ENCODE measurements at places on chromosomes 13 and 19.

GRCh38 chr13:94548821-94549231 is 47.1 kb downstream of the TGDS start:
- peak; percentile 39 for DNase-seq

DNA sequence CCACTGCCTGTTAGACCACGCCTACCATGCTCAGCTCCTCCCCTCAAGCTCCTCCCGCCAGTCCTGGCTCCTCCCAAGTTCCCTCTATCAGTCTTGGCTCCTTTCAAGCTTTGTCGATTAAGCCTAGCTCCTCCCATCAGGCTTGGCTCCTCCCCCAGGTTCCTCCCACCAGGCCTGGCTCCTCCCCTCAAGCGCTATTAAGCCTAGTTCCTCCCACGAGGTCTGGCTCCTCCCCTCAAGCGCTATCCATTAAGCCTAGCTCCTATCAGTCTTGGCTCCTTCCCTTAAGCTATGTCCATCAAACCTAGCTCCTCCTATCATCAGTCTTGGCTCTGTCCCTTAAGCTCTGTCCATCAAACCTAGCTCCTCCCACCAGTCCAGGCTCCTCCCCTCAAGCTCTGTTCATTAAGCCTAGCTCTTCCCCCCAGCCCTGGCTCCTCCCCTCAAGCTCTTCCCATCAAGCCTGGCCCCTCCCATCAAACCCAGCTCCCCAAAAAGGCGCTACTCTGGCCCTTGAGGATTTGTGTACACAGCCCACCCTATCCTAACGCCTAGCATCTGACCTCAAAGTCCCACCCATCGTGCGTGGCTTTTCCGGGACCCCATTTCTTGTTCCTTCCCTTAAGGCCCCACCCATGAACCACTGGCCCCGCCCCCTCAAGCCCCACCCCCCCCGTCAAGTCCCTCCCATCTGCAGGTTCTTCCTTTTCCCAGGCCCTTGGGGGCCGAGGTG is 10.0 kb downstream of the CAMSAP3 start:
- DNase-seq = no peak

DNA sequence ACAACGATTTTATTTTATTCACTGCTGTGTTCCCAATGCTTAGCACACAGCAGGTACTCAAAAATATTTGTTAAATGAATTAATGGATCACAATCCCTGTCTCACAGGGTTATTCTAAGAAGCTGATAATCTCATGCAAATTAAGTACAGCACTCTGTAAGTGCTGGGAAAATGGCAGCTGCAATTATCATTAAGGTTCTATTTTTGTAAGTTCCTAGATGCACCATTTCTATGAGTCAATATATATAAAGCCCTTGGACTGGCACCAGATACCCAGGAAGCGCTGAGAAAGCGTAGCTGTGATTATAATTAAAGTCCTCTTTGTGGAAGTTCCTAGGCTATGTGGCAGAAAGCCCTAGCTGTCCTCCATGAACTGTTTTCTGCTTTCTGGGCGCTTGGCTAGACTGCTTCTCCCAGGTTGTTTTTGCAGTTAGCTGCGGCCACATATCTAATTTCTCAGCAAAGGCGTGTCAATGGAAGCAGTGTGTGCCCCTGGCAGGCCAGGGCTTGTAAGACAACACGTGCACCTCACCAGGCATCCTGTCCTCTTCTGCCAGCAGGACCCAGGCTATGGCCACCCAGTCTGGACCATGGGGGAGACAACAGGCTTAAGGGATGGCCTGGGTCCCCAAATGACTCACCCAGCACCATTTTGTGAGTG is 5.2 kb upstream of the SRRM5 start:
- no peak for DNase-seq

DNA sequence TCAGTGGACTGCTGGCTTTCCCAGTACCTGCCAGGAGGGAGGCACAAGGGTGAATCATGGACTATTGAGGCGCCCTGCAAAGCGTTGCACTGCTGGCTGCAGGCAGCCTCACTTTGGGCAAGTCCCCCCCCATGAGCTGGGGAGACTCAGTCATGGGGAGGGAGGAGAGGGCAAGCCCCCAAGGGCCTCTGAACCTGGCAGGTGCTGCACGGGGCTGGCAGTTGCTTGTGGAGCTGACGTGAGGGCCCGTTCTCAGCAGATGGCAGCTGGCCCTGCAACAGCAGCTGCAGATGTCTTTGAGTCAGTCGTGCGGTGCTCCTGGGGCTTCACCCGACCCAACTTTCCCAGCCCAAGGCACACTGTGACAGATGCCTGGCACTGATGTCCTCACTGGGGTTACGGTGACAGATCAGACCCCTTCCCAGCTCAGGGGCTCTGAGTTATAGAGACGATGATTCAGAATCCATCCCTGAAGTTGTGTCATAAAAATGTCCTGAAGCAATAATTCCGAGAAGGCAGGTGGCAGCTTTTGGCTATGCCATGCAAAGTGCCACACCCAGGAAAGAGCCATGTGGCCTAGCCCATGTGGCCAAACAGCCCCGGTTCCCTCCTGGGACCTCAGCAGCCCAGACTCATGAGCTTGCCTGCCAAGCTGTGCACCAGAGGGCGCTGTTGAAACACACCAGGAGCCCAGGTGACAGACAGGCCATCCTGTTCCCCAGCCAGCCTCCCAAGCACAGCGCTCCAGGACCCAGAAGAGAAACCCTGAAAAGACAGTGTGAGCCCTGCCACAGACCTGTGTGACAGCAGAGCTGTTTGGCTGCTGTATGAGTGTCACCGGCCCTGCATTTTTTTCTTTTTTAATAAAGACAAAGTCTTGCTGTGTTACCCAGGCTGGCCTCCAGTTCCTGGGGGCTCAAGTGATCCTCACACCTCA is 53.6 kb upstream of the LDLR start:
- DNase-seq = peak; percentile 86

DNA sequence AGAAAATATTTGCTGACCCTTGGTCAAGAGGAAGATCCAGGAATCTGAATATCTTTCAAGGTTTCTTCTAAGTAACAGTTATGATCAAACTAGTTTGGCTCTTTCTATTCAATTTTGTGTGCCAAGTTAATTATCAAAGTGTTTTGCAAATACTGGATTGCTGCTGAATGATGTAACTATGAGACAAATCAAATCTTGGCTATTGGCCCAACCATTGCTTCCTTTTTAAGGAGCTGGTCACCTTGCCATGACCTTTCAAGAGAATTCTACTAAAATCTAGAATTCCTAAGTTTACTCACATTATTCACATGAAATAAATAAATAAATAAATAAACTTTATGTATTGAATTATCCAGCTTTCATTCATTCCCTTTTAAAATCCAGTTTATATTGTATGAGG is 371.8 kb downstream of the SLITRK6 start:
- no peak for DNase-seq

DNA sequence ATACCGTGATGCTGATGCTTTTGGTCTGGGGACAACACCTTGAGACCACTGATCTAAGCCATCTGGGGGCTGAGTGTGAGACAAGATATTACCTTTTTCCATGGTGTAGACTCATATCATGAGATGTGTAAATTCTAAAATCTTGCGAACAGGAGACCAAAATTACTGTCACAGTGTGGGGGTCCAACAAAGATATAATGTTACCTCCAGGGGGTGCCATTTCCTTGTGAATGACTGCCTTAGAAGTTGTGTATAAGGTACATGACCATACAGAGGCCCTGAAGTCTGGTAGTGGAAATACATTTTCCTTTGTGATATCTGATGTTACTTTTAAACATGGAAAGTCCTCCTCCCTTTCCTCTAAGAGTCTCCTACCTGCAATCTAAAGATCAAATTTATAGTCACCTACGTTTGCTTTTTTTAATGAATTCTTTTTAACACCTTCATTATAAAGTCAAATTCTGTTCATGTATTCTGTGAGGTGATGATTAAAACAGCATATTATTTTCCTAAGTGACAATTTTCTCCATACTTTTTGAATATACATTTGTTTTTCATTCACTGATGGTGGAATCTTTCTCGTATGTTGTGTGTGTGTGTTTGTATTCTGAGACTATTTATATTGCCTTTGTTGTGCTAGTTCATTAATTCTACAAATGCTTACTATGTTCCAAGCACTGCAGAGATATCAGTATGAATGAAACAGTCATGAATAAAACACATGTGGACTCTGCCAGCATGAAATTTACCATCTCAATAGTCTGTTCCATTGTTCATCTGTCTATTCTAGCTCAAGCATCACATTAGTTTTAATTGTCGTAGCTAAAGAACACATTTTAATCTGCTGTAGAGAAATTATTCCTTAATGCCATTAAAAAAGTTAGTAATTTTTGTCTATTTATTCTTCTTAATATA is 113.7 kb downstream of the RFC3 start:
- no peak for DNase-seq

- DNase-seq = no peak
These were observed 165.3 kb downstream of the LMO7 start for GRCh38 chr13:75801388-75801945.

DNA sequence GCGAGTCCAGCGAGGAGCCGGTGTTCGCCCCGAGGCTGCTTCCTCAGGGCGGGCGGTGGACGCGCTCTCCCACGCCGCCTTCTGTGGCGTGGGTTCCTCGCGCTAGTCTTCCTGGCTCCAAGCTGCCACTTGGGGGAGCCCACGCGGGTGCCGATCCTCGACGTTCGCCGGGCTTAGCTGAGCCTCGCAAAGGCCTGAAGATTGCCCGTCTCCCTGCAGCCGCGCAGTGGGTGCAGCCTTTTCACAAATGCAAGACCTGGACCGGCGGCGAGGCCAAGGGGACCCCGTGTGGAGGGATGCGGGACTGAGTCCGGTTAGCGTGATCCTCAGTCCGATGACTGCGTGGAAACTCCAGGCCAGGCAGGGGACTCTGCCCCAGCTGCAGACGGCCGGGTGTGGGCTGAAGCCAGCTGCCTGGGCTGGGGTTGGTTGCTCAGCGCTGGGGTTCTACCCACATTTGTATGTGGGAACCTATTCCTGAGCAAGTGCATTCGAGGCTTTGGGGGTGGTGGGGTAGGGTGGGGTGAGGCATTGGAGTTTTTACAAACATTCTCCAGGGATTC is 16.6 kb upstream of the LRP3 start:
- DNase-seq = peak; percentile 82

GRCh38 chr19:46385636-46386035 is 27.7 kb downstream of the CCDC8 start:
- no peak for DNase-seq

DNA sequence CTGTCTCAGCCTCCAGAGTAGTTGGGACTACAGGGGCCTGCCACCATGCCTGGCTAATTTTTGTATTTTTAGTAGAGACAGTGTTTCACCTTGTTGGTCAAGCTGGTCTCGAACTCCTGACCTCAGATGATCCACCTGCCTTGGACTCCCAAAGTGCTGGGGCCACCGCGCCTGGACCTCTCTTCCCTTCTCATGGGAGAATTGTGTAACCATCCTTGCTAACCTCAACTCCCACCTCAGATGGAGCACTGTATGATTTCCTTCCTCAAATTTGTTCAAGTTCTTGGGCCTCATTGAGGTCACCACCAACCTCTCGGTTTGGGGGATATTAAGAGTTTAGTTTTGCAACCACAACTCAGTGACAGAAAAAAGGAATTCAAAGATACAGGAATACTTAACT is 10.7 kb downstream of the LILRA5 start:
- no peak for DNase-seq

DNA sequence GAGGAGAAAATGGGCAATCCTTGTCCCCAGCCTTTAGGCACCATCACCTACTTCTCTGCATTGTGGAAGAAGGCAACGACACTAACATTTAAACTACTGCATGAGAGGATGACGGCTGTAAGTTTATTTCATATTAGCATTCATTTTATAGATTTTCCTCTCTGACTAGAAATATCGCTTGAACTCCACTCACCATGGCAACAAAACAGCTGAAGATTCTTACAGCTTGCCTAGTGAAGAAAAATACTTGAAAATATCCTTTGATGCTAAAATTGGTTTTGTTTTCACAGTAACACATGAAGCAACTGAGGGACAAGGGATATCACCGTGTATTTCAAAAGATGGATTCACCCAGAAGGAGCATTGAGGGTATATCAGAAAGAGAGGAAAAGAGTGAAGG is 284.3 kb downstream of the LIG4 start:
- no peak for DNase-seq

DNA sequence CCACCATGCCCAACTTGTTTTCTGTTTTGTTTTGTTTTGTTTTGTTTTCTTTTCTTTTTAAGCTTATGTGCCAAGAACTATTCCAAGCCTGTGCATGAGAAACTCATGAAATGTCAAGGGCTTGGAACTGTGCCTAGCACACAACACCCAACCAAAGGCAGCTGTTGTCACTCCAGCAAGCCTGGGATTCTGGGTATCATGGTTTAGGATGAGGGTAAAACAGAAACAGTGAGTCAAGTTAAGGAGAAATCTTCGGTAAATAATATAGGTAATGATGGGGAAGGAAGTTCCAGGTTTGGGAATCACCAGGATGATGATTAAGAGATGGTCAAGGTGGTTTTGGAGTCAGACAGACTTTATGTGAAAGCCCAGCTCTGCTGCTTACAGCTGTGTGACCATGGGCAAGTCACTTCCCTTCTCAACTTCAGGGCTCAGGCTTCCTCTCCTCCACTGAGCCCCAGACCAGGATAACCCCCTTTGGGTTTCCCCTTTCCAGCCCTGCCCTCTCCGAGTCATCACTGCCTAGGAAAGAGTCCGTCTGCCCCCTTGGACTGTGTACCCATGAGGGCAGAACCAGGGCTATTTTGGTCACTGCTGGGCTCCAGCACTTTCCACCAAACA is 5.0 kb downstream of the PVR start:
- DNase-seq = no peak

DNA sequence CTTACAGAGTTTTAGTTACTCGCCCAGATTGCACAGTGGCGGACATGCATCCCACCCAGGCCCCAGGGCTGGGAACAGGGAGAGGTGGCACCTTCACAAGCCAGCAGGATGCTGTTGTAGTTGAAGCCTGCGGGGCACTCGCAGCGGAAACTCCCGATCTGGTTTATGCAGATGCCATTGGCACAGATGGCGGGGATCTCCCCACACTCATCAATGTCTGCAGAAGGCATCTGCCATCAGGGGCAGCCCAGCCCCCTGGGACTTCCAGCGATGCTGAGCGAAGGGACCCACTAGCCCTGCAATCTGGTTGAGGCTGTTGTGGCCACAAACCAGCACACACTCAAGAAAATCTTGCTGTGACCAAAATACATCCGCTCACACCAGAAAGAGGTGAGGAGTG is 44.6 kb downstream of the CCL25 start:
- DNase-seq = no peak

DNA sequence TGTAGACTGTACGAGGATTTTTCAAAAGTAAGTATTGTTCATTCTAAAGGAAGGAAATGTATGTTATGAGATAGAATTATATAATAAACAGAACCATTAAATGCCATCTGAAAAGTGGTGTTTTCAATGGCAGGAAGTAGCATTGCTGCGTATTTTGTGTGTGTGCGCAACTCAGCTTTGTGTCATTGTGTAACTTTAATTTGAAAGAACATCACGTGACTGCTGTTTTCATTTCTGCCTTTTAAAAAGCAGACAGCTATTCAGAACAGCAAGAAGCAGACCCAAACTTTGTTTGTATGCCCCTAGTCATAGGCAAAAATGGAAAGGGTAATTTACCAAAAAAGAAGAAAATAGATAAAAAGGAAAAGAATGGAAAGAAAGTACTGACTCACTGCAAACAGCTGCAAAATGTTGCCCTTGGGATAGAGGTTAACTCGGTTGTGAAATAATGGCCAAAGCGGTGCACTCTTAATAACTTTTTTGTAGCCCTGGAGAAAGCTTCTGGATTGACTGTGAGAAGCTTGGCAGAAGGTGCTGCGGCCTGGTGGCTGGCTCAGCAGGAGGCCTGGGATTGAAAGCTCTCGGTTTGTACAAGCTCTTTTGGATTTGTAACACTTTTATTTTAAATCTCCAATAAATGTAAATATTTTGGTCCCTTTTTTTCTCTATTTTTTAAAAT is 97.3 kb downstream of the GGACT start:
- DNase-seq = no peak
